Suprapubic skin (tissue), 4 donors: ENCODE measurements at places on chromosomes 6 and 20. TPM values are rescaled to one million over a fixed set of nuclear protein-coding genes. Genes with fewer than 3 reads are reported as not detected.

The GTSF1L gene
- total RNA-seq = not detected

The MOXD1 gene
- total RNA-seq = 16.7 TPM

The TREML1 gene
- total RNA-seq = not detected

The TGM3 gene
- 46.0 TPM for total RNA-seq

The MYLK4 gene
- total RNA-seq = 1.8 TPM

The TMC2 gene
- total RNA-seq = not detected

The PRSS35 gene
- total RNA-seq = not detected

The CRISP1 gene
- total RNA-seq = not detected

The SNAI1 gene
- total RNA-seq = 1.4 TPM

The KCTD20 gene
- 52.1 TPM for total RNA-seq

The RAET1L gene
- total RNA-seq = 5.9 TPM

The GGTLC1 gene
- total RNA-seq = not detected

The FNDC11 gene
- total RNA-seq = 0.36 TPM

The BTN1A1 gene
- not detected for total RNA-seq
